Urinary bladder (tissue), 4 donors: ENCODE measurements at places on chromosomes 13 and 19. TPM values are rescaled to one million over a fixed set of nuclear protein-coding genes. Genes with fewer than 3 reads are reported as not detected.

The PCDH20 gene
- polyA plus RNA-seq = 0.99 TPM

The GATAD2A gene
- polyA plus RNA-seq = 22.9 TPM

The TNFRSF19 gene
- polyA plus RNA-seq = 8.2 TPM

The ZNF749 gene
- polyA plus RNA-seq = 10.2 TPM

The C19orf67 gene
- not detected for polyA plus RNA-seq

The GJA3 gene
- polyA plus RNA-seq = 0.05 TPM

The TUBA3C gene
- not detected for polyA plus RNA-seq

The LILRA6 gene
- 3.4 TPM for polyA plus RNA-seq

The MAG gene
- 0.20 TPM for polyA plus RNA-seq

The MTUS2 gene
- 0.25 TPM for polyA plus RNA-seq

The KDM4B gene
- 19.5 TPM for polyA plus RNA-seq

The FARP1 gene
- polyA plus RNA-seq = 30.6 TPM

The PTBP1 gene
- 108 TPM for polyA plus RNA-seq

The SIGLEC8 gene
- 0.61 TPM for polyA plus RNA-seq

The SYT3 gene
- polyA plus RNA-seq = 0.32 TPM

The MCEMP1 gene
- polyA plus RNA-seq = 1.1 TPM

GRCh38 chr19:3227054-3227626, 2.7 kb downstream of the CELF5 start:
- DNase-seq = no peak

GRCh38 chr13:97627566-97627965, 193.6 kb downstream of the RAP2A start:
- DNase-seq = peak; percentile 48

DNA sequence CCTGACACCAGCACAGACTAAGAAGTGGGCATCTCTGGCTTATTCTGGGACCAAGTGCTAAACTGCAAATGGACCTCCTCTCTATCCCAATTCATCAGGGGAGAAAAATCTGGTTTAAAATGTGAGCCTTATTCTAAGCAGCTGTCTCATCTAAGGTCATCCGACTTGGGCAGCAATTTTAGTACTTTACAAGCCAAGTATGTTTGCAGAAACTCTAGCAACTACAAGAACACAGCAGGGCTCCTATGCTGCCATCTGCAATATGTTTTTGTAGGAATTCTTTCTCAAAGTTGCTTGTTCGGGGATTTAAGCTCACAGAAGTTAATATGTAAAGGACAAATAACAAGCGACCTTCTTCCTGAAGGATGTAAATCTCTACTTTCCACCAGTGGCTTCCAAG, 113.1 kb downstream of the FOXO1 start:
- DNase-seq = no peak

DNA sequence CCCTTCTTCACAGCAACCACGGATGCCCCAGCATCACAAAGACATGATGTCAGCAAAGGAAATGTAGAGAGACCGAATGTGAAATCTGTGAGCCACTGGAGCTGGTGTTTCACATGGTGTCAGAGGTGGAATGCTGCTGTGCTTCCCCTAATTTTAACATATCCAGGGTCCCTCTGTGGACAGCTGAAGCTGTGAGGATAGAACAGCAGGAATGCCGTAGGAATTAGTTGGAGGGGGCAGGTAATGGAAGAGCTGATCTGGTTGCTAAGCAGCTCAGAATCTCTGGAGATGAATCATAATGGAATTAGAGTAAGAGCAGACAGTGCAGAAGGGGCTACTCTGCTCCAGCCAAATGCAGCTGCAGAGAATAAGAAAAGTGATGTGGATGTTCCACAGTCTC, 68.9 kb upstream of the ZNF835 start:
- no peak for DNase-seq

DNA sequence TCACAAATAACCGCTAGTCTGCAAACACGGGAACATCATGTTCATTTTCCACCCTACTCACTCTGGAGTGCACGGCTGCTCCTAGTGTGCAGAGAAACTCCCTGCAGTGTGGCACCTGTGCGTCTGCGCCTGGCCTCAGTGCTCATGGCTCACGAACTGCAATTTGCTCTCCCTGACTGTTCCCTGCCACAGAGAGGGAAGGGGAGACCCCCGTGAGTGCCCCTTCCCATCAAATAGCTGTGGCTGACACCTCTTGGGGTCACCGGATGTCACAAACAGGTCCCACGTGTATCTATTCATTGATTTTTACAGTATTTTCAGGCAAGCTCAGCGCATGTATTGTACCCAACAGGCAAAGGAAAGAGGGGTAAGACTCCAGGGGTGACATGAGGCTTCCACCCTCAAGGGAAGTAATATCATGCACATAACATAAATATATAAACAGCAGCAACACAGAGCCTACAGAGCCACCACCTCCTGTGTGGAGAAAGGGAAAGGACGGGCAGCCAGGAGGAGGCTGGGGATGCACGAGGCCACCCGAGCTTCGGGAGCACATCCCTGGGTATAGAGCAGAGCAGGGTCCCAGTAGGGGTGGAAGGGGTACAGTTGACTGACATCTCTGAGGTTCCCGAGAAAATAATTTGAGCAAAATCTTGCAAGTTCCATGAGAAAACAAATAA, 140.3 kb upstream of the SOX1 start:
- DNase-seq = no peak

GRCh38 chr13:21361123-21361522, 98.0 kb downstream of the ZDHHC20 start:
- DNase-seq = no peak

- DNase-seq = no peak
Observed at GRCh38 chr13:99553033-99553432, 51.8 kb downstream of the TM9SF2 start.

DNA sequence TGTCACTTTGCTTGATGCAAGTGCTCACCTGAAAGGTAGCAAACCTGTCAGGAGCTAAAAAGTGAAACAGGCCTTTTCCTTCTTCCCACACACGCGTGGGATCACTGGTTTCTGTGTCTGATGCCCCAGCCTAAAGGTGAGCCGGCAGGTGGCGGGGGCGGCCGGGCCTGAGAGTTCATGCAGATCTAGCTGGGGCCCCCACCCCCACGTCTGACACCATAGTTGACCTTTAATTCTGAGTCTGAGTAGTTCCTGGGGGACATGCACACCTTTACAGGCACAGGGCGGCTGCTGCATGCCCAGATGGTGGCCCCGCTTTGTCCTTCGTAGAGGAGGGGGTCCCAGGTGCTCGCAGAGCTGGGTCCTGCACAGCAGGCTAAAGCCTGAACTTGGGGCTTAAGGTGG, 345.3 kb downstream of the TEX29 start:
- no peak for DNase-seq

DNA sequence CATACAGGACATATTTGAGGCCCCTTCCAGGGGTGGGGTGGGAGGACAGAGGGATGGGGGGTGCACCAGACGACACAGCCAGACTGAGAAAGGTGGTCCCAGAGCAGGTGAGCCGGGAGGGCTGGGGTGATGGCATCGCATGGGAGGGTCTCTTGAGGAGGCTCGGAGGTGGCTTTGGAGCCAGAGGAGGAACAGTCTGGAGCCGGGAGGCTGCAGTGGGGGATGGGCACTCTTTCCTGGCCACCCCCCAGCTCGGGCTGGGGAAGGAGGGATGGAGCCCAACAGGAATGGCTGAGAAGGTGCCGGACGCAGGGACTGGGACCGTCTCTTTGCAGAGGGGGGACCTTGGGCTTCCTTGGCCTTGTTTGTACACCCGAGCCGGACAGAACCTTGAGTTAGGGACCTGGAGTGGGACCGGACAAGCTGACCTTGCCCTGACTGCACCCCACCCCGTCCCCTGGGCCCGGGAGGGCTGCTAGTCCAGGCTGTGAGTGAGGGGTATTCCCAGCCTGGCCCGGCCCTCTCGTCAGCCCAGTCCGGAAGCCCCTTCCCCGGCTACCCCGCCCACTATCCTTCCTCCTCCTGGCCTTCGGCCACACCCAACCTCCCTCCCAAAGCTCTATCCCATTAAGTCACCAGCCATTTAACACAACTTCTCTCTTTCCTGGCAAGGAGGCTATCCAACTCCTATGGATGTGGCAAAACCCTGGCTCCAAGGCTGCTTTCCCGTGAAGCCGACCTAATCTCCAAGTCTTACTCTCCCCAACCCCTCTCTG, 816 bp upstream of the TBXA2R start:
- DNase-seq = no peak

- DNase-seq = no peak
Observed at GRCh38 chr19:18781885-18782527, 9.1 kb downstream of the COMP start.

GRCh38 chr13:75324413-75324940, 157.5 kb downstream of the TBC1D4 start:
- no peak for DNase-seq

GRCh38 chr13:27822258-27822872, 30.1 kb downstream of the GSX1 start:
- DNase-seq = no peak

GRCh38 chr19:49894011-49894664, 2.5 kb downstream of the IL4I1 start:
- DNase-seq = no peak

DNA sequence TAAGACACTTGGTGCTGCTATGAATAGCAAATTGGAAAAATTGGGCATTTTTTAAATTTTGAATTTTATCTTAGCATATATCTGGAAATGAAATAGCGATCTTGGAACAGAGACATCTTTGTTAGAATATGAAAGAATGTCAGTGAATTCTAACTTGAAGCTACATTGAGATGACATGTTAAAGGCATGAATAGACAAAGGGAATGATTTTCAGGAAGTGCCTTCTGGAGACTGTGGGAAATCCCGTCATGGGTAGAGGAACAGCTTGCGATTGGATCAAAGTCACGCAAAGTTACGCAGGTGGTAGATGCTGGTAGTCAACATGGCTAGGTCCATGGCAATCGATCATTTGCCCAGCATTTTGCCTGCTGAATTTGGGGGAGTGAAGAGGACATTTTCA, 43.5 kb downstream of the LRCH1 start:
- no peak for DNase-seq

DNA sequence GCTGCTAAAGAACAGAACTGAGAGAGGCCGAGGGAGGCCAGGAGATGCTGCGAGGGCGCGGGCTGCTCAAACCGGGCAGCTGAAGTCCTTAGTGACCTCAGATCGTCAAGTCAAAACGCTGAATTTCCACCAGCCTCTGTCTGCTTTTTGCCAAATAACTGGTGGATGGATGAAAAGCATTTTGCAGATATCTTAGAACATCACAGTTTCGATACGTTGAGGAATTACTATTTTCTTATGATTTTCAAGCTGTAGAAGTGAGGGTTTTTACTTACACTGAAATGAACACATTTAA, 2.0 kb downstream of the GPC6 start:
- DNase-seq = no peak

DNA sequence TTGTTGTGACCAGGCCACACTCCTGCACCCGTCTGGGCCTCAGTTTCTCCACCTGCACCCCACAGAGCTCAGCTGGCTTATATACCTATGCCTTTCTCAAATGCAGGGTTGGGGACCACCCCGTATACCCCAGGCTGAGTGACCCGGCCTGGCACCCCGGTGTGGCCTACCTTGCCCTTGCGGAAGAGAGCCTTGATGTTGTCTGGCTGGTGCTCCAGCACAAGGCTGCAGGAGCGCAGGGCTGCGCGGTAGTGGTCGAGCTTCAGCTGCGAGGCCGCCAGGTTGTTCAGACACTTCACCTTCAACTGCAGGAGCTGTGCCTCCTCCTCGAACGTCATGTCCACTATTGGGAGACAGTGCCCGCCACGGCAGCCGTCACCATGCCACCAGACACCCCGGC, 5.9 kb downstream of the FKBP8 start:
- DNase-seq = no peak

GRCh38 chr13:38888309-38888708, 102.3 kb downstream of the STOML3 start:
- DNase-seq = no peak

DNA sequence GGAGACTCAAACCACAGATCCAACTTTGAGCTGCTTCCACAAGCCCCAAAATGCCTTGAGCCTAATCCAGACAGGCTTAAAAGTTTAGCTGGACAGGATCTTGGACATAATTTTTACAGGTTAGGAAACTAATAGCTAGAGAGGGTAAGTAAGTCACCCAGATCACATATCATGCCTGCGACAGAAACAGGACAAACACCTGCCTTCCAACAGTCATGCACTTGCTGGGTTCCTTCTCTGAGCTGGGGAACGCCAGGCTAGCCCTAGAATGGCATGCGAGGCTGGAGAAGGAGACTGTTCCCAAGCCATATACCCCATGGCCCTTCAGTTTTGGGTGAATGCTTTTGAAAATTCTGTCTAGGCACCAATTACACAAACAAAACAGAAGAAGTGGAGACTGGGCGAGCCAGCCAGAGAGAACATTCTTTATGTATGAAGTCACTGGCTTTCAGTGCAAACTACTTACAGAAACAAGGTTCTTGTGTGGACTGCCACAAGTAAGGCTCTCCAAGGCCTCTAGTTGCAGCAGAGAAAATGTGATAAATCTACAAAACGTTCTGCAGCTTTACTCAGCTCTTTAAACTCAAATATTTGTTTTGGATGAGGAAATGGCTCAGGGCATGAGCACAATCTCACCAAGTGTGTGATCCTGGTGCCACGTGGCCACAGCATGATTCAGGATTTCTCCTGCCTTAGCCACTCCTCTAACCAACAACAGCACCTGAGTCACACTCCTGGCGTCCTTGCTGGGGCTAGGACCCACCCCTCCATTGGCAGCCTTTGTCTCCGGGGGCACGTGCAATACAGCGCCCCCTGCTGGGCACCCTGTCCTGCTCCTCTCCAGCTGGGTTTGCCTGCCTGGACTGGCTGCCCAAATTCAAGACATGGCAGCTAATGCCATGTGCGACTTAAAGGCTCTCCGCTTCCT, 73.4 kb upstream of the UBL3 start:
- peak; percentile 81 for DNase-seq

DNA sequence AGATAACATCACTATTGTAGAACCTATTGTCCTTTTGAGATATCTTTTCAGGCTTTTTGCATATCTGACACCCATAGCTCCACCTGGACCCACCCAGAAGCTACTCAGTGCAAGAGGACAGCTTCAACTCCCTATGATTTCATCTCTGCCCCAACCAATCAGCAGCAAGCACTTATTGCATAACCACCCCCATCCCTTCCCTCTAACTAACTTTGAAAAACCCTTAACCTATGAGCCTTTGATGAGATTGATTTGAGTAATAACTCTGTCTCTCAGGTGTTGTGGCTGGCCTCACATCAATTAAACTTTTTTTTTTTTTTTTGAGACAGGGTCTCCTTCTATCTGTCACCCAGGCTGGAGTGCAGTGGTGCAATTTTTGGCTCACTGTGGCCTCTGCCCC, 13.4 kb upstream of the MTRF1 start:
- no peak for DNase-seq

DNA sequence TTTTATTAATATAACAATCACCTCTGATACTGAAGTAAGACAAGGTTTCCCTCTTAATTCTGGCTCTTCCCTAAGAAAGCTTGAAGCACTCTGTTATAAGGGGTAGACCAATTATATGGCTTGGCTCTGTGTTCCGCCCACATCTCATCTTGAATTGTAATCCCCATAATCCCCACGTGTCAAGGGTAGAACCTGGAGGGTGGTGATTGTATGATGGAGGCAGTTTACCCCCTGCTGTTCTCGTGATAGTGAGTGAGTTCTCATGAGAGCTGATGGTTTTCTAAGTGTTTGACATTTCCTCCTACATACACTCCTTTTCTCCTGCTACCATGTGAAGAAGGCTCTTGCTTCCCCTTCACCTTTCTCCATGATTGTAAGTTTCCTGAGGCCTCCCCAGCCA, 363.8 kb upstream of the PCDH20 start:
- no peak for DNase-seq

GRCh38 chr13:73859841-73860240, 274.4 kb downstream of the KLF12 start:
- DNase-seq = no peak

GRCh38 chr13:111514610-111515306, 194.3 kb downstream of the TEX29 start:
- no peak for DNase-seq

GRCh38 chr13:76783798-76784197, 102.4 kb downstream of the KCTD12 start:
- no peak for DNase-seq

GRCh38 chr13:106159295-106160195, 375.9 kb downstream of the EFNB2 start:
- DNase-seq = no peak
